ENCODE measurements at places on chromosomes 12 and 14.
A peak's percentile ranks its signal among the peaks of the same experiment; 100 is the strongest.

DNA sequence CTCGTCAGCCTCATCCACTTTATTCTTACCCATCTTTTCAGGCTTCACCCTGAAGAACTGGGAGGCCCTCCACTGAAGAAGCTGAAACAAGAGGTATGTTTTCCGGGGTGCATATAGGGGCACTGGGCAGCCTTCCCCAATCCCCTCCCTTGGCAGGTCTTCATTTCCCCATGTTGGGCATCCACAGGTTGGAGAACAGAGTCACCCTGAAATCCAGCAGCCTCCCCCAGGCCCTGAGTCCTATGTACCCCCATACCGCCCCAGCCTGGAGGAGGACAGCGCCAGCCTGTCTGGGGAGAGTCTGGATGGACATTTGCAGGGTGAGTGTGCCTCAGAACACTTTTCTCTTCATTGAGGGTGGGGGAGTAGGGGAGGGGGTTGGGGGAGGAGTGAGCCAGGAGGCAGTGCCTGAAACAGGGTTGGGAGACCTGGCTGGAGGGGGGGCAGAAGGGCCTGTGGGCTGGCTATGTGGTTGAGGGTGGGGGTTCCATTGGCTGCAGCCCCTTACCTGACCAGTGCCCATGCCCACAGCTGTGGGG is 4.0 kb downstream of the NAB2 start:
- DNase-seq = no peak

- DNase-seq = no peak
Measured at GRCh38 chr12:121580959-121581685, at the start of gene KDM2B. TSS of gene KDM2B (minus strand) at chr12:121581023. CDS start at chr12:121580911, 112 bp downstream.

- DNase-seq = no peak
Measured at GRCh38 chr14:100748403-100748802, 21.7 kb downstream of the DLK1 start.

DNA sequence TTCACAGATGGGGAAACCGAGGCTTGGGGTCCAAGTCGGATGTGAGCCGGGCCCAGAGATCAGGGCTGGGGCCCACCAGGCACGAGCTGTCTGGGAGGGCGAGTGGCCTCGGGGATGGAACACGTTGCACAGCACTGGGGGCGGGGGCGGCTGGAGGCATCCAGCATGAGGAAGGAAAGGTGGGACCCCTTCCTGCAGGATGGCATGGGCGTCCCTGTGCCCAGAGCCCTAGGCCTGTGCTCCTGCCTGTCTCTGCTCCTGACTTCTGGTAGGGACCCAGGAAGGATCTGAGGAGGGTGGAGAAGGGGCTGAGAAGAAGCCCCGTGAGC is 183.4 kb downstream of the KIF26A start:
- no peak for DNase-seq

GRCh38 chr14:24978862-24979724 is 70.9 kb downstream of the STXBP6 start:
- no peak for DNase-seq

DNA sequence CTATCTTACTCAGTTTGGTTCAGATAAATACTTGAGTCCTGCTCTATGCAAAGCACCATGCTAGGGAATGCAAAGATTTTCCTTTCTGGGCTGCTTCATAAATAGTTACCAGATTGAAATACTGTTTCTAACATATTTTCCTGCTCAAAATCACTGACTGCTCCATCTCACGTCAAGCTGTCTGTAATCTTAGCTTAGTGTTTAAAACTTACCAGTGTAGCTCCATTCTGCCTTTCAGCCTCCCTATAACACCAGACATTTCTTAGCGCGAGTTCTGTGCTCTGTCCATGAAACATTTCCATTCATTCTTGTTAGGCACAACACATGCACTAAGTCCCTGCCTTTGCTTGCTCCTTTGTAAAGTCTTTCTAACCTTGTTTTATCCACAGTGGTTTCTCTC is 129.4 kb downstream of the NPAS3 start:
- DNase-seq = no peak

DNA sequence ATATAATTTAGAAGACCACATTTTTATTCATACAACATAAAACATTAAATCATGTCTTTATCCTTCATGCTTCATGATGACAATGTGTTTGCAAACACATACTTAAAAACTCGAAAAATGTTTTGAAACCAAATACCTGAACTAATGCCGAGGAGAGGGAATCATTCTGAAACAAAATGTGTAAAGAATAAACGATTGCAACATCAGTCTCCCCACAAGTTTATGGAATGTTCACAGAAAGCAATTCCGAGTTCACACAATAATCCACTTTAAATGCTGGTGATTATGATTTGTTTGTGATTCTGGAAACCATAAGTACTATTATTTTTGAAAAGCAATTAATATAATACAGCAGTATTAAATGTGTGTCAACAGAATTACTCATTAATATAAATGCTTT is 84.5 kb upstream of the PDZRN4 start:
- no peak for DNase-seq

GRCh38 chr12:110590806-110591326 is 7.7 kb upstream of the PPTC7 start:
- no peak for DNase-seq

- DNase-seq = no peak
Measured at GRCh38 chr14:52272375-52272774, 4.9 kb downstream of the PTGDR start.

GRCh38 chr14:56120091-56120691 is 2.0 kb downstream of the PELI2 start:
- no peak for DNase-seq

GRCh38 chr12:63420206-63420644 is 248.1 kb downstream of the DPY19L2 start:
- peak; percentile 78 for DNase-seq

GRCh38 chr12:112261559-112261958 is 120.7 kb downstream of the HECTD4 start:
- no peak for DNase-seq

DNA sequence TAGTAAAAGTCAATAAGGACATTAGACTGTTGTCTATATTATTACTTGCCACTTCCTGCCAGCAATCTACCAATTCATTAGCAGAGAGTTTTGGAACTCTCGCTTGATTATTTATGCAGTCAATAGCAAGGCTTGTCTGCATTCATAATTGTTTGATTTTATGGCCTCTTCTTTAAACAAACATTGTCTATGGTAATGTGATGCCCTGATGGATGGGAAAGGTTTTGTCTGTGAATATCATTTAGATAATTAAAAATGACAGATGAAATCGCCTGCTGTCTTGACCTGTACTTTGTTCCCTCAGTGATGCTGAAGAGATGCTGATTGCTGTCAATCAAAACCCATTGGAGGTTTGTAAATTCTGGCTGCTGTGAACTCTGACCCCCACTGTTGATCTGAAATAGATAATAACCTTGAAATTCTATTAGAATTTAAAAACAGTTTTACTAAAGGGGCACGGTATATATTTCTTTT is 455.3 kb downstream of the NPAS3 start:
- DNase-seq = no peak

- DNase-seq = no peak
Measured at GRCh38 chr14:90388437-90388836, 8.4 kb upstream of the CALM1 start.

- no peak for DNase-seq
Measured at GRCh38 chr12:93879476-93880421, 202.6 kb downstream of the CRADD start.

DNA sequence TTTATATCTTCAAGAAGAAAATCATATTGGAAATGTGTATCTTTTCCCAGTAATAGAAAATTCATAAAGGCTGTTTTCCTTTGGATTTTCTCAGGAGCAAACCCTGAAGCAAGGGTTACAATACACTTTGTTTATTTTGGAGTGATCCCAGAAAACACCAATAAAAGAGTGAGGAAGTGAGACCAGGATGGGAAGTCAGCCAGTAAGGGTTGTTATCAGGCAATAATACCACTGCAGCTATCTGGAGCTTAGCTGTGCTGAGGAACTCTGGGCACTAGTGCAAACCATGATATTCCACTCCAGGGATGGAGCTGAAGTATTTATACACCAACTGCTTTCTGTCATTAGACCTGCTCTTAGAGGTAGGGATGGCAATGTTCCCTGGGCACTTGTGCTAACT is 1002.3 kb downstream of the FLRT2 start:
- no peak for DNase-seq

- DNase-seq = no peak
Measured at GRCh38 chr14:51419685-51420084, 179.6 kb downstream of the TMX1 start.

GRCh38 chr12:46660719-46661109 is 165.1 kb downstream of the SLC38A4 start:
- no peak for DNase-seq

DNA sequence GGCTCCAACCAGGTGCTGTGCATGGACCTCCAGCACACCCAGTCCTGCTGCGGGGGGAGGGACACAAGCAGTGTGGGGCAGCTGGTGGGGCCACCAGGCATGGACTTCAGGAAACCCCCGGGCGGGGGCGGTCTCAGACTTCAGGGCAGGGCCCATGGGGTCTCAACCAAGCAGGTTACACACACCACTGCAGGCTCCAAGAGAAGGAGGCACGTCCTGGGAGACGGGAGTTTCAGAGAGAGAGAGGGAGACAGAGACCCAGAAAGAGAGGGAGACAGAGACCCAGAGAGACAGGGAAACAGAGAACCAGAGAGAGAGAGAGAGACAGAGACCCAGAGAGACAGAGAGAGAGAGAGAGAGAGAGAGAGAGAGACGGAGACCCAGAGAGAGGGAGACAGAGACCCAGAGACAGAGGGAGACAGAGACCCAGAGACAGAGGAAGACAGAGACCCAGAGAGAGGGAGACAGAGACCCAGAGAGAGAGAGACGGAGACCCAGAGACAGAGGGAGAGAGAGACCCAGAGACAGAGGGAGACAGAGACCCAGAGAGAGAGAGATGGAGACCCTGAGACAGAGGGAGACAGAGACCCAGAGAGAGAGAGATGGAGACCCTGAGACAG is 128.9 kb downstream of the NCOR2 start:
- DNase-seq = no peak

GRCh38 chr12:65106948-65107347 is 14.2 kb downstream of the WIF1 start:
- DNase-seq = no peak

DNA sequence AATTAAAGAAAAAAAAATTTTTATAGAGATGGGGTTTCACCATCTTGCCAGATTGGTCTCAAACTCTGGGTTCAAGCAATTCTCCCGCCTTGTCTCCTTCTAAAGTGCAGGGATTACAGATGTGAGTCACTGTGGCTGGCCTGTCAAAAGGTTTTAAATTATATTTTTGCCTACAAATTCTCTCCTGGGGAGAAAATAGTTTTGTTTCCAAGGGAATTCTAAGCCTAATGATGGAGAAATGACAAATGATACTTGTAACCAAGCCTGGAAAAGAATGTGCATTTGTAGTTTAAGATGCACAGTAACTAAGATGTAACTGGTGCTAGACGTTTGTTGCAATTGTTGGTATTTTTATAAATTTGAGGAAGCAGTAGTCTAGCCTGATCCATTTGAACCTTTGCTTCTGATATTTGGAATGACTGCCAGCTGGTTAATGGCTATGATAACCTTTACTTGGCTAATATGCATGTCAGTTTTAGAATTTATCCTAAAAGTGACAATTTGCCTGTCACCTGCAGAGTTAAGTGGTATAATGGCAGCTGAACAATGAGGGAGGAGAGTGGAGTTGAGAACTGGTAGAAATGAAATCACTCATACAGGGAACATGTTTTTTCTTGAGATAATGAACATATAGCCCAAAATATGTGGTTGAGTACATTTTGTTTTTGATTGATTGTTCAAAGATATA is 148.0 kb downstream of the FUT8 start:
- no peak for DNase-seq

GRCh38 chr12:94567761-94568160 is 82.6 kb downstream of the TMCC3 start:
- no peak for DNase-seq

DNA sequence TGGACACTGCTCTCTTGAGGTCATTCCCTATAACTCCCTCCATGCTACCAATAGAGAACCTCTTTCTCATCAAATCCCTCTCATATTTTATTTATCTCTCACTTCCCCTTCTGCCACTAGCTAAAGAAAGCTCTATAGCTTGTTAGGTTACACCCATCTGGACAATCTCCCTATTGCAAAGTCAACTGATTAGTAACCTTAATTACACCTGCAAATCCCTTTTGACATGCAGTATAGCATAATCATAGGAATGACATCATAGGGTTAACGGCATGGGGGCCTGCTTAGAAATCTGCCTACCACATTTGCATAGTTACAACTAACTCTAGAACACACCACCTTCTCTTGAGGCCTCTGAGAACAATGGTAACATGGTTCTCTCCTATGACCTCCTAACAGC is 181.2 kb downstream of the EMP1 start:
- DNase-seq = no peak

- no peak for DNase-seq
Measured at GRCh38 chr14:33359288-33359881, 420.7 kb downstream of the NPAS3 start.

DNA sequence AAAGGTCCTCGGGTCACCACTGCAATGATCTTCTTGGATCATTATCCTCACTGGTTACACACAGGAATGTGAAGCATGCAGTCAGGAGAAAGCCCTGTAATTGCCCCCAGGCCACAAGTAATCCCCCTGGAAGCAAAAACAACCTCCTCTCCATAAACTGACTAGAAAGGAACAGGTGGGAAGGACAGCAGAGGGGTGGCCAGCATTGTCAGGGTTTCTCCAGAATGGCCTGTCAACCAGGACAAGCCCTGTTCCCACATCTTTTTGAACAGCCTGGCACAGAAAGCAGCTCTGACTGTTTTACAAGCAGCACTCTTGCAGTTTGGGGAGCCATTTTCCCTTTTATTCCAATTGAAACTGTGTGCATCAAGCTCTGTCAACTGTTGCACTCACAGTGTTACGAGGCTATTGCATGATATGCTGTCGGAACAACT is 36.1 kb downstream of the TMCC3 start:
- no peak for DNase-seq

DNA sequence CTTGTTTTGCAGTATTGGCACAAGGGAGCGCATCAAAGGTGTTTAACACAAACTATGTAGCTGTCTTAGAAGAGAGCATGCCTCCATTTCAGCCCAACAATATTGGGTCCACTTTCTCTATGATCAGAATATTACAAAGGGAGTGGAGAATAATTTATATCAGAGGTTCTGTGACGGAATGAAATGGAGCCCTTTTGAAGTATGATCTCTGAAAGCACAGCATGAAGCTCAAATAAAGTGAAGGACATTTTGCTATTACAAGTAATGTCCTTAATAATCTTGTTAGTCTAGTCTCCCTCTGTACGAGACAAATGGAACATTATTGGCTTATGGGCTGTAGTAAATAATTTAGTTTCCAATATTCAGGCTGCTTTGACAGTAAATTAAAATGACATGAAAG is 302.7 kb downstream of the NPAS3 start:
- DNase-seq = no peak

DNA sequence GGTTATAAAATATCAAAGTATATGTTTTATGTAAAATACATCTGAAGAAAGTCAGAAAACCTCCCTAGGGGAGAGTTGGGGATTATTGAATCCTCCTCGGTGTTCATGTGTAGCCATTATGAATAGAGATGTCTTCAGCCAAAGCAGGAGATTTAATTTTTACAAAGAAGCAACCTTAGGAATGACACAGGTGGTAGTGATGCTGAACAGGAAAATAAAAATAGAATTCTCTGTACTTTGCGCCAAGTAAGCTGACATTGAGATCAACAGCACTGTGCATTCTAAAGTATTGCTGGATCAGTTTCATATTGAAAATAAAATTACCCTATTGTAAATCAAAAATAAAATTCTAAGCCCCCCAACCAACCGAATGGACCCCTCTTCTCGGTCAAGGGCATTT is 132.8 kb upstream of the TRHDE start:
- DNase-seq = no peak
